HFFc6 (cell line): ENCODE measurements at places on chromosomes 1 and 21.

DNA sequence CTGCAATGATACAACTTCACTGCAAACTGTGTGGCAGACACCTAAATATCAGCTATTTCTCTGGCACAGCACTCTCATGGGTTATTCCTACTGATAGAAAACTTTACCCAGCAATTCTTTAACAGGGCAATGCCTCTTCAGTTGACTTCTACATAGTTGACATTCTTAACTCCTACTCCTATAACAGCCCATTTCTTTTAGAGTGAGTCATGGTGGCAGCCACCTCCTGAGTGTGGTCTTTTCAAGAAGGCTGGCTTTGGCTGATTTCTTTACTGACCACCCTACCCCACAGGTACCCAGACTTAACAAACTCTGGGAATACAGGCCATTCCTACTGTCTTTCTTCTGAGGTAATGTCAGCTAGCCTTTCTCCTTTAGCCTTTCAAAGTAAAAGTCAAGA, 805.8 kb upstream of the ADGRL2 start:
- DNase-seq: no peak

GRCh38 chr1:74534241-74534640, 21.8 kb upstream of the LRRC53 start:
- DNase-seq: peak; percentile 9

DNA sequence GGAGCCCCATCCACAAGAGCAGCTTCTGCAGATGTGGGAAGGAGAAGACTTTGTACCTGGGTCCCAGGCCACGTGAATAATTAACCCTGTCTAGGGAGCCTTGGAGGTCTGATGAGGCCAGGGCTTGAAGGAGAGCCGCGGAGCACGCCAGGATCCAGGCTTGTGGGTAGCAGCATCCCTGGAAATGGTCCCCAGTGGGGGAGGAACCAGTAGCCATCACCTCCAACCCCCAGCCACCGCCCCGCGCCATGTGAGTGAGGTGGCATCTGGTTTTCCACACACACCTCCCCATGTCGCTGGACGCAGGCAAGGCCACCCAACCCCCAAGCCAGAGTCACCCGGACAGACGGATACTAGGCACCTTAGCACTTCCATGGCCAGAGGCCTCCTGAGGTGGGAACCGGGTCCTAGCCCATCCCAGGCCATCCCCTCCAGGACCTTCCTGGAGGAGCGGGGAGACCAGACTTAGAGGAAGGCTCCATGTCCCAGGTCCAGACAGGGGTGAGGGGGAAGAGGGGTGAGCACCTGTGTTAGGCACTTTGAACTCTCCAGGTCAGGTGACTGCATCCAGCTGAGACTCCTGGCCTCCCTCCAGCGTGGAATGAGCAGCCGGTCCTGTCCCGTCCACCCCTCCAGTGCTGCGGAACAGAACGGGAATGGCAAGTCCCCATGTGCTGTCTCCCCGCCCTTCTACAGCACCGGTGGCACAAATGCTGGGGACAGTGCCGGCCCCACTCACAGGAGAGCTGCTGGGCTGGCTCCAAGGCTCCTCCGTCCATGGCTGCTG, 53.2 kb downstream of the RIPK4 start:
- DNase-seq: no peak

GRCh38 chr21:45211661-45212060, 76.0 kb downstream of the POFUT2 start:
- DNase-seq: no peak

GRCh38 chr1:62832276-62832675, 48.3 kb downstream of the ATG4C start:
- DNase-seq: no peak

DNA sequence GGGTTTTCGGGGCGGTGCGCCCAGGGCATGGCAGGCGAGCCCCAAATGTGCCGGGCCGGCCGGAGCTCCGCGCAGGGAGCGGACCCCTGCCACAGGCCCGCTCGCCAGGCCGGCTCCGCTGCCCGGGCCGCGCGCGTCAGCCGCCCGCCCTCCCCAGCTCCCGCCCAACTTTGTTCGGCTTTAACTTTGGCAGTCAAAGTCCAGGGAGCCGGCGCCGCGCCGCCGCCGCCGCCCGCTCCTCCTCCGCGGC, 488 bp downstream of the SLC35D1 start:
- no peak for DNase-seq

DNA sequence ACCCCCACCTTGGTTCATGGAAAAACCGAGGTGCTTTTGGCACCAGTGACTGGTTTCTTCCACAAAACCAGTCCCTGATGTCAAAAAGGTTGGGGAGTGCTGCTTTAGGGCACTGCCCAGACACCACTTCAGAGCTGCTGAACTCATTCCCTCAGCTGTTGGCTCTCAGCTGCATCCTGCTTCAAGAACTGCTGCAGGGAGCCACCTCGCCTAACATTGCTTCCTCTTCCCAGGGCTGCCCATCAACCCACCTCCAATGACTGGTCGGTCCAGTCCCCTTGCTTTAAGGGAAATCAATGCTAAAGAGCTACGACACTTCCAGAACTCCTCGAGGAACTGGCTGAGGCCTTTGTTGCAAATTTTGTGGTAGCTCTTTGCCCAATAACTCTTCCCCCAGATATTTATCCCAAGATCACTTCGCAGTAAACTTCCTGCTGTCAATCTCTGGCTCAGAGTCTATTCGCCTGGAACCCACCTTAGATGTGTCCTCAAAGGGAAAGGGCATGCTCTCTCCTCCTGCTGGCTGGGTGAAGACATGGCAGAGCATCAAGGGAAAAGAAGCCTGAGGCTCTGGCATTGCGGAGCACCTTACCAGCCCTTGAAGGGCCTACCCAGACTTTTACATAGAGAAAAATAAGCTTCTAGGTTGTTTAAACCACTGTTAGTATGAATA, 29.0 kb downstream of the C1orf52 start:
- DNase-seq: no peak

- DNase-seq: no peak
Measured at GRCh38 chr1:40174788-40175187, 13.6 kb downstream of the RLF start.

DNA sequence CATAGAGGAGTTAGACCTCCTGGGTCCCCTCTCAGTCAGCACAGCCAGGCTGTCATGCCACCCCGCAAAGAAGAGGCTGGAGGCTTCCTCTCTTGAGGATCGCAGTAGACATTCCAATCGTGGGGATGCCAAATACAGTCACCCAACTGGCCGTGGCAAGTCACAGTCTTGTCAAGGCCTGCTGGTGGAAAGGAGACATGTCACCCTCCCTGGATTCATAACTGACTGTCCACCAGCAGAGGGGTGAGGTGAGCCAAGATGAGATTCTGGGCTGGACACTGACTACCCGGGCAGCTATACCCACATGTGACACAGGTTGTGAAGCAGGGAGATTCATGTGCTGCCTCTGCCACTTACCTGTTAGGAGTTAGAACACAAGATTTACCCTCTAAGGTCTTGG, 123.5 kb upstream of the NGF start:
- DNase-seq: no peak

DNA sequence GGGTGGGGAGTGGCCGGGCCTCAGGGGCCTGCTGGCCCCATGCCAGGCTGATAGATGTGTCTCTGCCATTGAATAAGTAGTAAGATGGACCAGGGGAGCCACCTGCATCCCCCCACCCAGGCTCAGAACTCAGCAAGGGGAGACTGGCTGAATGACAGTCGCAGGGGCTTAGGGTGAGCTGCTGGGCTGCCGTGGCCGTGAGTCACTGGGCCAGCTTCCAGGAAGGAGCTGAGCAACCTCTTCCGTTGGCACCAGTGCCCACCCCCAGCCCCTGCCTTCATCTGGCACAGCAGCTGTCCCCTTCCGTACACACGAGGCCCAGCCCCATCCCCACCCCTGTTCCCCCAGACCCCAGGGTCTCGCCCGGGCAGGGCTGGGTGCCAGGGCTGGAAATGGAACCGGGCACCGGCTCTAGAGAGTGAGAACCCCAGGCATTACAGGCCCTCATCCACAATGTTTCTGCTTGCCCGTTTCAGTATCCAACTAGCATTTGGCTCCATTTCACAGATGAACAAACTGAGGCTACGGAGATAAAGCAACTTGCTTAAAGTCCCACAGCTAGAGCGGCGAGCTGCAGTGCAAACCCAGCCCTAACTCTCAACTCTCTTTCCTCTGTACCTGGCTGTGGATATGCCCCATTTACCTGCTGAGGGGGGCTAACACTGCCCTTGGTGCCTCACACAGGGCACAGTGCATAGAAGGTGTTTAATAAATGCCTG, 10.2 kb downstream of the WNT4 start:
- peak; percentile 63 for DNase-seq

DNA sequence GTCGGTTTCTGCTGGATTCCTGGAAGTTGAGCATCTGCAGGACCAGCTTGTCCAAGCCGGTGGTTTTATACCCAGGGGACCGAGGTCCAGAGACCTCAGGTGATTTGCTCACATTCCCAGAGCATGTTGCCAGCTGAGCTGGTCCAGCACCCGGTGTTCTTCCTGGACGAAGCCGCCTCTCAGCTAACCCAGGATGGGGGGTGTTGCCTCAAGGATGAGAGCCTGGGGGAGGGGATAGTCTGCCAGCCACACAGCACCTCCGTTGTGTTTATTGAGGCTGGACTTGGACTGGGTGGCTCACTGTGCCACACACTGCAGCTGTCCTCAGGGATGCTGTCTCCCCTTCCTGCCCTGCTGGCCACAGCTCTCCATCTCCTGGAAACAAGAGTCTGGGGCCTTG, 1.5 kb downstream of the TMEM201 start:
- no peak for DNase-seq

DNA sequence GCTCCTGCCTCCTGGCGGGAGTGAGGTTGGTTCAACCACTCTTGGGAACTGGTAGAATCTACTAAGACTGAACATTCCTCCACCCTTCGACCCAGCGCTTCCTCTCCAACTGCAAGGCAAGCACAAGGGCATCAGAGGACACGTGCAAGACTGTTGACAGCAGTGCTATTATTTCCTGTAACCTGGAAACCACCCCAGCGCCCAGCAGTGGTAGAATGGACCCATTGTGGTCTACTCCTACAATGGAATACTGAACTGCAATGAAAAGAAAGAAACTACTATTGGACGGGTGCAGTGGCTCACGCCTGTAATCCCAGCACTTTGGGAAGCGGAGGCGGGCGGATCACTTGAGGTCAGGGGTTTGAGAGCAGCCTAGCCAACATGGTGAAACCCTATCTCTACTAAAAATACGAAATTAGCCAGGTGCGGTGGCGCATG, 33.0 kb upstream of the TARDBP start:
- DNase-seq: no peak

- DNase-seq: no peak
Measured at GRCh38 chr1:41571041-41571440, 86.6 kb upstream of the EDN2 start.

GRCh38 chr1:203276916-203277545, 28.3 kb upstream of the BTG2 start:
- no peak for DNase-seq

DNA sequence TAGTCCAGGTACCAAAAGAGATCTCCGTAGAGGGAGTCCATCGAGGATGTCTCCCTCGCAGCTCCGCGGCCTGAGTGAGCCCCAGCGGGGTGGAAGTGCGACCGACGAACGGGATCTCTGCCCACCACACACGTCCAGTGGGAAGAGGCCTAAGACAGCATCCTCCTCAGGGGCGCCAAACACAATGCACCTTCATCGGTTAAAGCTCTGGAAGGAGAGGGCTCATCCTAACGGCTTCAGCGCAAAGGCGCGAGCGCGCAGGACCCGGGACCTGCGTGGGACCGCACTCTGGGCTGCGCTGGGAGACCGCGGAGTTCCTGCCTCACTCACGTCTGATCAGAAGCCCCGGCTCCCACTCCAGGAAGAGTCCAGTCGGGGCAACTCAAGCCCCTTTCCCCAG, 7.6 kb downstream of the SLC25A24 start:
- DNase-seq: no peak

DNA sequence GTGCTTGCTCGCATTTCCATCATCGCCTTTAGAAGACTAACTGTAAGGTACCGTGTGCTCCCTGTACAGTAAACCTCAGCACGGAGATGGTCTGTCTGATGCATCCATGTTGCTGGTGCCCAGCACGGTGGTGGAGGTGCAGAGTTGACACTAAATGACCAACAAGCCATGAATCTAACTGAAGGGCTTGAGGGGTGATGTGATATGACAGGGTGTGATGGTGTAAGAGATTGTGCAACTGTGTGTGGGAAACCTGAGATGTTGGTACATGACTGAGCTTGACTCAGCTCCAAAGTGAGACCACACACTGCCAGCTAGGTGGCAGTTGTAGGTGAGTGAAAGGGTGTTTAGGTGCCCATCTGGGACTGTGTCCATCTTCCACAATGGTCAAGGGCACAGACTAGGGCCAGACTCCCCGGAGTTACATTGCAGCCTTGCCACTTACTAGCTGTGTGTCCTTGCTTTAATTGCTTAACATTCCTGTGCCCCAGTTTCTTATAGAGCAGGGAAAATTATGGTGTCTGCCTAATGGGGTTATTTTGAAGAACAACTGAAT, 21.4 kb downstream of the SLC2A1 start:
- DNase-seq: peak; percentile 69

GRCh38 chr1:198620951-198621824, 17.7 kb upstream of the PTPRC start:
- DNase-seq: no peak

- no peak for DNase-seq
Measured at GRCh38 chr21:27372381-27372780, 405.5 kb upstream of the ADAMTS5 start.

DNA sequence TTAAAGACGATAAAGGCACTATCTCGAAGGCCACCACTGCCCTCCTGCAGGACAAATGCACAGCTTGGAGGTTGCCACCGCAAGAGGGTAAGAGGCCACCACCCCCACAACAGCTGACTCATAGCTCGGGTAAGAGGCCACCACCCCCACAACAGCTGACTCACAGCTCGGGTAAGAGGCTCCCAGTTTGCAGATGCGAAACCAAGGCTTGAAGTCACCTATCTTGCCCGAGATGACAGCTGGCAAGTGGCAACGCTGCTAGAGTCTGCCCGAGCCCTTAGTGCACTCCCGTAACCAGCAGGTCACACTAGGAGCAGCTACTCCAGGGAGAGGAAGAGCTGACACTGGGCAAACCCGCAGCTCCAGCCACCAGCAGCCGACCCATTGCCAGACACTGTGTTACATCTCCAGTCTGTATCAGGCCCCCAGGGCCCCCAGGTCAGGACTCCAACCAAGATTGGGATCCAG, 17.1 kb upstream of the SPSB1 start:
- peak; percentile 84 for DNase-seq

DNA sequence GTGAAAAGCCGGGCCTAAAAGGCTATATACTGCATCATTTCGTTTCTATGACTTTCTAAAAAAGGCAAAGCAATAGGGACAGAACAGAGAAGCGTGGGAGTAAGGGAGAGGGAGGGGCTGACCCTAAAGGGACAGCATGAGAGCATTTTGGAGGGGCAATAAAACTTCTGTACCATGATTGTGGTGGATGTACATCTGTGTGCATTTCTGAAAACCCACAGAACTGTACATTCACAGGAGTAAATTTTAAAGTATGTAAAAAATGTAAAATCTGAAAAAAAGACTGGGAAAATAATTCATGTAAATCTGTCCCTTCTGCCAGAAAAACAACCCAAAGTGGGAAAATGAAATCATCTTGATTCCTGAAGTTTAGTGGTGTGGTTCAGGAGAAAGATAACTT, 235.4 kb downstream of the CENPF start:
- peak; percentile 65 for DNase-seq
